Breast epithelium (tissue), 4 donors: ENCODE measurements at places on chromosomes 1 and 21.

DNA sequence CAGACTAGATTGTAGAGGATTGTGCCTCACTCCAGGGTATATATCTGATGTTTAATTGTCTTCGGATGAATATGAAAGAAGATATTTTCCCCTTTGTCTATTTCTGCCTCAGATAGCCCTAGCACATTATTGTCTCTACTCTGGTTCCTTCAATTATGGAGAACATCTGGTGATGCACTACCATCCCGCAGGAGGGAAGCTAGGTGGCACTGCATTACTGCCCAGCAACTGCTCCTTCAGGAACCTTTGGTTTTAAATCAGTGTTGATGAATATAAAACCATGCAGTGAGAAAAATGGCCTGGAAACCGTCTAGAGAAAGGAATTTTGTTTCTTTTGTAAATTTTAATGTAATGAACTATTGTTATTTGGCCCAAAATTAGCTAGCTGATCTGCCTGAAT, 68.5 kb downstream of the GPR88 start:
- DNase-seq, result no peak

DNA sequence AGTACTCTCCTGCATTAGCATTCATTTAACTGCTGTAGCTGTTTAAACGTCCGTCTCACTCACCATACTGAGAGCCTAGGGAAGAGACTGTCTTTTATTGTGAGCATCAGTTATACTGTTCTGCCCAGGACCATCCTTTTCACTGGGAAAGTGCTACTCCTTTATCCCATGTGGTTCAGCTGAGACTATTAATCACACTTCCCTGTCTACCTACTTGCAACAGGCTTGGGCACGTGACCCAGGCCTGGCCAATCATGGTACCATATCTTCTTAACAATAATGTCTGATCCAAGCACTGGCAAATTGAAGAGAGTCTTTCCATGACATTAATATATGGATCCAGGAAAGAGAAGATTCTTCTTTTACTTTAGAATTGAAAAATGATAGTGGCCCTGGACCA, 108.1 kb downstream of the TM2D1 start:
- no peak for DNase-seq

GRCh38 chr1:100861379-100861778, 33.3 kb downstream of the EXTL2 start:
- no peak for DNase-seq

DNA sequence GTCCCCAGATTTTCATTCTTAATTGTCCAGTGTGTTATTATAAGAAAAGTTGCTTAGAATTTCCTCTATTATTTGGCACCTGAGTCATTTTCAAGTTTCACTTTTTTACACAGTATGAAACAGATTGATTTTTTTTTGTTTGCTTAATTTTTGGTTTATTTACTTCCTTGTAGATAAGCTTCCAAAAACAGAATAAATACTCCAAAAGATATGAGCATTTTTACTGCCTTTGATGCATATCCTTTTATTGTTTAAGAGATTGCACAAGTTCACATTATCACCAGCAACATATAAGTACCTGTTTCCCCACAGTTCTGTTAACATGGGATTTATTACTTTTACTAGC, 36.3 kb upstream of the AHCYL1 start:
- no peak for DNase-seq

DNA sequence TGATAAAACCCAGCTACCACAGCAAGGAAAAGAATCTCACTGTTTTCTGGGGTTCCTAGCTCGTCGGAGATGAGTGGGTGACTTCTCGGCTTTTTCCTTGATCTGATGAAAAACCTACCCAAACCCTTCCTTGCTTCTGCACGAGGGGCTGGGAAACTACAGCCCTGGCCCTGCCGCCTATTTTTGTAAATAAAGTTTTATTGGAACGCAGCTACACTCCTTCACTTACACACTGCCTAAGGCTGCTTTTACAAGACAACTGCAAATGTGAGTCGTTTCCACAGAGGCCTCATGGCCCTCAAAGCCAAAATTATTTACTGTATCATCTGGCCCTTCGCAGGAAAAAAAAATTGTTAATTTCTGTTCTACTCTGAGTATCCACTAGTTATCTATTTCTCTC, 116.0 kb upstream of the TMPRSS2 start:
- no peak for DNase-seq
